ENCODE measurements at places on chromosomes 3 and 15.

DNA sequence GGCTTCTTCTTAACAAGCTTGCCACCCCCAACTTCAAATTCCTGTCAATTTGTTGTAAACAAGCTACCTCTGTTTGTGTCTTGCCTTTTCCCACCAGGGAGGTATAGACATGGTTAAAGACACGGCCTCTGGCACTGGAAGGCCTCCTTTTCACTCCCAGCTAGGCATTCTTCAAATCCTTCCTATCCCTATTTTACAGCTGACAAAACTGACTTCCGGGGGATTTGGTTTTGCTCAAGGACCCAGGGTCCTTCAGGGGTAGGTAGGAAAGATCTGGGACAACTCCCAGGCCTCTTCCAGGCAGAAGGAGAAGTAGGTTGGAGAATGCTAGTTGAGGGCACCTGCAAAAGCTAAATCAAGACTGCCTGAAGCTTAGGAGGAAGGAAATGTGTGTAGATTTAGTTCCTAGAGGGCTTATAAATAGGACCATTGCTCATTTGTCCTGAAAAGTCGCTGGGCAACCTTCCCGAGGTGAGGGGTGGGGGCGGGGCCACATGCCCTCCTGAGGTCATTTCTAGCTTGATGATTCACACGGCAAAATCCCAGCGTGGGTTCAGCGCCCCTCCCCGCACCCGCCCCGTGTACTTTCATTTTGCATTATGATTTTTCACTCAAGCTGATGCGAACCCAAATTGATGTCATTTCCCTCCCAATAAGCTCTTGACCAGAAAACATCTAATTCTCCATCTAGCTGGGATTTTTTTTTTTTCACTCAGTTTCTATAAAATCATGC lies 365.5 kb downstream of the SHQ1 start:
- DNase-seq = peak; percentile 68

DNA sequence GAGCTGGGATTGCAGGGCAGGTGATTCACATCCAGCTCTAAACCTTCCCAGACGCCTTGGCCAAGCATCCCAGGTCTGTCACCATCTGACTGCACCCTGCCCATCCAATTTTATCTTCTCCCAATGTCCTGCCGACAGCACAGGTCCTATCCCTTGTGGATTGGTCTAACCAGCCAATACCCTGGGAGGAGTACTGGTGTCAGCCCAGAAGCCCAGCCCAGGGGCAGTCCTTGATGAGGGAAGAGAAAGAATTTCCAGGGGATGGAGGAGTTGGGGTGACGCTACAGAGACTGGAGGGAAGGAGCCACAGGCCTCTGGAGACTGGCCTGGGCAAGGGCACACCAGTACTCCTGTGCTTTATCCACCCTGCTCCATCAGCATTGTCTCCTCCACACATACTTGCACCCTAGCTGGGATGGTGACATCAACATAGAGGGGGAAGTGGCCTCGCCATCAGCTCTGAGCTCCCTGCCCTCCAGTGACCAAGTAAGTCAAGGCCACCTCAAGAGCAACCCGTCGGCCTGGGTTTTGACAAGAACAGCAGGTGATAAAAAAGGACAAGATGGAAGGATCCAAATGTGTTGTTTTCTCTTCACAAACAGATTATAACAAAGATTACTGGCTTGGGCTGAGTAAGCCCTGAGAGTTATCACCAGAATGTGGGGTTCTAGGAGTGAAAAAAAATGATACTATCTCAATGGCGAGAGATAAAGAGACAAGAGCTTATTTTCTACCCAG lies 114.6 kb downstream of the AQP9 start:
- no peak for DNase-seq

- DNase-seq = no peak
Measured at GRCh38 chr3:149162007-149162406, 32.6 kb downstream of the HPS3 start.

- no peak for DNase-seq
Measured at GRCh38 chr3:8052659-8053058, 449.0 kb upstream of the LMCD1 start.

DNA sequence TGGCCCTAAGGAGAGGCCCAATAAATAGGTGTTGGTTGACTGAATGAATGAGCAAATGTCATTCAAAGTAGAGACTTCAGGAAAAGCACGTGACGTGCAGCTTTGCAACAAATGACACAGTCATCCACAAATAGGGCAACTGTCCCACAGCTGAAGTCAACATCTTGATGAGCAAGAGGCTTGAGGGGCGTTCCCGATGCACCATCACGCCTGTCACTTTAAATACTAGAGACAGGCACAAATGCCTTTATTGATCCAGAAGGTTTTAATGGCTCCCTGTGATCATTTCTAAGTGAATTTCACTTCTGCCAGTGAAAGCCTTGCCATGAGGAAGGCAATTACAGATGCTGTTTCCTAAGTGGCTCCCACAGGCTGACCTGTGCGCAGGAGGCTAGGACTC lies 43.6 kb downstream of the ABTB1 start:
- no peak for DNase-seq

DNA sequence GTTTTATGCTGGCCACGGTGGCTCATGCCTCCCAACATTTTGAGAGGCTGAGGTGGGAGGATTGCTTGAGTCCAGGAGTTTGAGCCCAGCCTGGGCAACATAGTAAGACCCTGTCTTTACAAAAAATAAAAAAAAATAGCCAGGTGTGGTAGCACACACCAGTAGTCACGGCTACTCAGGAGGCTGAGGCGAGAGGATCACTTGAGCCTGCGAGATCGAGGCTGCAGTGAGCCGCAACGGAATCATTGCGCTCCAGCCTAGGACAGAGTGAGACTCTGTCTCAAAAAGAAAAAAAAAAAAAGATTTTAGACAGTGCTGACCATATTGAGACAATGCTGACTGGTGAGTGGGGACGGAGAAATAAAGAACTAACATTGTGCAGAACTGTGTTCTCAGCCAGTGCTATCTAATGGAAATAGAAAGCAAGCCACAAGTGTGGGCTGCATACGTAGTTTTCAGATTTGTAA lies 67.2 kb downstream of the ST6GAL1 start:
- DNase-seq = no peak

DNA sequence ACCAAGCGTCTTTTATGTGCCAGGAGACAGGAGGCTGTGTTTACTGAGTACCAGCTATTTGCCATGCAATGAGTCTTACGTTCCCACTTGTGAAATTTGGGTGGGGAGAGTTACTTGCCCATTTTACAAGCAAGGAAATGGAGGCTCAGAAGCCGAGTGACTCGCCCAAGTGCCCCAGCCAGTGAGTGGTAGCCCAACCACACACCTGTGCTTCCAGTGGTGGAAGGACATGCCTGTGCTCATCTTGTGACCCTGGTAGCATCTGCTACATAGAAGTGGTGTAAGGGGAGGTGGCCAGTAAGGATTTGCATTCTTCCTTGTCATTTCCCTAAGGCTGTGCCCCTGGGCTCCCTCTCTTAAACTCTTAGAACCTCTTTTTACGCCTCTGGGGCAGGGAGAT lies 49.3 kb downstream of the FBLN2 start:
- no peak for DNase-seq

DNA sequence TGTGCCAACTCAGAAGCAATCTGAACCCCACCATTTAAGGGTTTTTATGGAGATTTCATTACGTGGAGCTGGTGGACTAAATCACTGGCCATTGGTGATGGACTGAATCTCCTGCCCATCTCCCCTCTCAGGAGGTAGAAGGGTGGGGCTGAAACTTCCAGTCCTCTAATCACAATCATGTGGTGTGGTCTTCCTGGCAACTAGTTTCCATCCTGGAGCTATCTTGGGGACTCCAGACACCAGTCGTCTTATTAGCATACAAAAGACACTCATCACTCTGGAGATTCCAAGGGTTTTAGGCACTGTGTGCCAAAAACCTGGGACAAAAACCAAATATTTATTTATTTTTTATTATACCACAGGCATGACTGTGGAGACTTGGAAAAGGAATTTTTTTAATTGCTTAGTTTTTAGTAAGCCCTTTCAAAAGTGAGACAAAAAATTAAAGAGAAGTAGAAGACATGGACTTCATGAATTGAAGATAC lies 203.6 kb downstream of the WNT5A start:
- no peak for DNase-seq
